ENCODE measurements at places on chromosomes 12 and 14.

DNA sequence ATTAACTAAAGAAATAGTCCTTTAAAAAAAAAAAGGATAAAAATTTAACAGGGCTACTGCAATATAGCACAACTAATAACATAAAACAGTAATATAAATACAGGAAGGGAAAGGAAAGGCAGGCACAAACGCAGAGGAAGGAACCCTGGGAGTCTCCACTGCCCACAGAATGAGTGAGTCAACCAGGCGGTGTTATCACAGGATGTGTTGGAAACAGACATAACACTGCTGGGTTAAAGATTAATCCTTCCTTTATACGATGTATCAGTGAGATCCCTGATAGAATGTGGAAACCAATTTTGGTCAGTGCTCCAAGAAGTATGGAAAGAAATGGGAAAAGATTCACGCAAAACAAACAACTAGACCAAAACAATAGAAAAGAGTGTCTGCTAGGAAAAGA is 47.9 kb downstream of the FGD6 start:
- no peak for DNase-seq

GRCh38 chr14:73260574-73260973 is 23.3 kb downstream of the PAPLN start:
- no peak for DNase-seq

DNA sequence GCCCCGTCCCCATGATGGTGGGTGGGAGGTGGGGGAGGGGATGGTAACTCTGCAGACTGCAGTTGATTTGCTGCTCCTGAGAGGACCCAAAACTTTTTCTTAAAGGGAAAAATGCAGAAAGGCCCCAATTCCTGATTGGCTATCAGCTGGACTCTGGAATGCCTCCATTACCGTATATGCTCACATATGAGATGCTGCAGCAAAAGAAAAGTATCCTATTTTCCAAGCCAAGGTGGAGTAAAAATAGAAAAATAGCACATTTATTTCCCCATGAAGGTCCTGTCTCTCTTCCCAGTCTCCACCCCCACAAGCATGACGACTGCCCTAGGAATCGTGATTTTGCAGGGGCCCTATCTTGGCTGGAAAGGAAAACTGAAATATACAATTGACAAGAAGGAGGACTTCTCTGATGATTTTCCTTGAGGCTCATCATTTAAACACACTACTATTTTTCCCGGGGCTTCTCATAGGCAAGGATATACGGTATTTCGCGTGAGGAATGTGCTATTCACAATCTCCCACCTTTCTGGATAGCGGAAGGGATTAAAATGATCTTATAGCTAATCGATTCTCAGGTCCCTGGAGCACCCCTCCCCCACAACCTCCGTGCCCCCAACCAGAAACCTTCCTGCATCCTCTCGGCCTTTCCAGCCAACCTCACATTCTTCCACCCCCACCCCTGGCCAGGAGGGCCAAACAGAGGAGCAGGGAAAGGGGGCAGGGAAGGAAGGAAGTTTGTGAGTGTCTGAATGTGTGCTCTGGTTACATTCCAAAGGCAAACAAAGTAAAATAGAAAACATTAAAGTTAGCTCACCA is 138.9 kb upstream of the CCND2 start:
- no peak for DNase-seq

DNA sequence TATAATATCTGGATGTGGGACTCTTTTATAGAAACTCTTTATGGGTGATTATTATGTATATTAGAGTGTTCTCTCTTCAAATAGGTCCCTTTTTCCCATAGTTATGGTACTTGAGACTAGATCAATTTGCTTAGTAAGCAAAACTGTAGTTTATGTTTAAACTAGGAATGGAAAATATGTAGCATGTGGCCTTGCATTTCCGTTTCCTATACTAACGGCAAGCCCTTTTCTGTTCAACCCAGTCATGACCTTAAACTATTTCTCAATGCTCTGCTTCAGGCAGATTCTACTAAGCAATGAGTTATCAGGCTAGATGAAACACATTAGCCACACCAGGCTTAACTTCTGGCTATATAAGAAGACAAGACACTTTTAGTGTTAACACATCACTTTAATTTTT is 84.6 kb downstream of the OTOGL start:
- no peak for DNase-seq

- DNase-seq: no peak
Measured at GRCh38 chr12:9673404-9674225, 4.1 kb downstream of the CLEC2D start.

GRCh38 chr12:8030189-8030588 is 2.3 kb upstream of the FOXJ2 start:
- no peak for DNase-seq

DNA sequence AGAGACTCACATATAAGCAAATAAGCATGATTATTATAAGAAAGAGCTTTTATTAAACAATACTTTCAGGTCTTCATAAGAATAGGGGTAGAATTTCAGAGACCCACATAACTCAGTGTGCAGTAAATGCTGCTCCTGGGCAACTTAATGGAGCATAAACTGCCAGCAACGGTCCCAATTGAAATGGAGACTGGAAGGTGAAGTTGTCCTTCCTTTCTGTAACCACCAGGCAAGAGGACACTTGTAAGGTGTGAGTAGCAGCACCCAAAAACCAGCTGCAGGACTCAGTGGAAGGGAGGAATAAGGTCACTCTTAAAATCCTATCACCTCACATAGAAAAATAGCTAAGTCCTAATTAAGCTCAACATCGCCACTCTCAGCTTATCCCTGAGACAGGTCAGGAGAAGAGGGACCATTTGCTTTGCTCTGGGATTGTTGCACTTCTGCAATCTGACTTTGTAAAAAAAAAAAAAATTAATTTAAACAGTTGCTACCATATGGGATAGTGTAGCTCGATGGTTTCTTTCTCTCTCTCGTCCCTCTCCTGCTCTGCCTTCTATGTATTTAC is 22.7 kb upstream of the LTA4H start:
- DNase-seq: no peak

GRCh38 chr14:93239869-93240677 is 33.0 kb downstream of the UBR7 start:
- no peak for DNase-seq

DNA sequence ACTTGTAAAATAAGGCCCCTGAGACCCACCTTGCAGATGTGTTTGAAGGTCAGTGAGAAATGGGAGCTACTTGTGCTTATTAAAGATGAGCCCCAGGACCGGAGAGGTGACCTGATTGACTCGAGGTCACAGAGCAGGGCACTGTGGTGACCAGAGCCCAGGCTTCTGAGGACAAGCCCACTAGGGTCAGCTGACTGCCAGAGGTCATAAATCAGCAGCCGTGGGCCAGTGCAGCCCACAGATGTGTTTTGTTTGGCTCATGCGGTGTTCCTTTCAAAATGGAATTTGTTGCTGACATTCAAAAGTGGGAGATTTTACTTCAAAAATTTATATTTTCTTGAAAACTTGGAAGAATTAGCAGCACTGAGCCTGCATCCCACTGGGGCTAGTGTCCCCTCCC is 24.5 kb downstream of the JDP2 start:
- no peak for DNase-seq

DNA sequence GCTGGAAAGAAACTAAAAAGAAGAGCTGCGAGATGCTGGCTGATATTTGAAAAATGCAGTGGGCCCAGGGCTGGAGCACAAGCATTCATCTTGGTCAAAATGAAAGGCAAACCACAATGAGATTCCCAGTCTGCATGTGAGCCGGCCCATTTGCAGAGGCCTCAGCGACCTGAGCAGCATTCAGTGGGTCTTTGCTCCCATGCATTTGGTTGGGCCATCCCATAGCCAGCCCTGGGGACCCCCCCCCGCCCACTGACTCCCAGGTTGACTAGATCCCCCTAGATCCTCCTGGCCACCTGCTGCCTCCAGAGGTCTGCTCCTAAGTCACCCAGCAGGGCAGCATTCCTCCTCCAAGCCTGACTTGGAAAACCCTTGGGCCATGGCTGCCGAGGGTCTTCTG is 59.8 kb downstream of the PRMT8 start:
- no peak for DNase-seq
